ENCODE measurements at places on chromosomes 16 and 17.

DNA sequence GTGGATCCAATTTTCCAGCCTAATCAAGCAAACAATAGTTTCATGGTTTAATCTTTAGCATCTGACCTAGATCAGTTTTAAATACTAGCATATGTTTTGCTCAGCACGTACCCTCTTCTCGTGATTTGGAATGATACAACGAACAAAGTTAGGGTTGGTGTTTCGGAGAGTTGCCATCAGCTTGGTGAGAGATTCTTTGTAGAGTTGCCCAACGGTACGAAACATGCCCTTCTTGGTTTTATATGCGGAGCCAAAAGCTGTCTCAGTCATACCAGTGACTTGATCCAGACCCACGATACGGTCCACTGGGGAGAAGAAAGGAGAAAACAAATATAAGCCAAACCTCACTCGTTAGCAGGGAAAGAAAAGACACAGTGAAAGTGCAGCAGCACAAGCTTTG, 85.3 kb downstream of the NDEL1 start:
- DNase-seq, result no peak

DNA sequence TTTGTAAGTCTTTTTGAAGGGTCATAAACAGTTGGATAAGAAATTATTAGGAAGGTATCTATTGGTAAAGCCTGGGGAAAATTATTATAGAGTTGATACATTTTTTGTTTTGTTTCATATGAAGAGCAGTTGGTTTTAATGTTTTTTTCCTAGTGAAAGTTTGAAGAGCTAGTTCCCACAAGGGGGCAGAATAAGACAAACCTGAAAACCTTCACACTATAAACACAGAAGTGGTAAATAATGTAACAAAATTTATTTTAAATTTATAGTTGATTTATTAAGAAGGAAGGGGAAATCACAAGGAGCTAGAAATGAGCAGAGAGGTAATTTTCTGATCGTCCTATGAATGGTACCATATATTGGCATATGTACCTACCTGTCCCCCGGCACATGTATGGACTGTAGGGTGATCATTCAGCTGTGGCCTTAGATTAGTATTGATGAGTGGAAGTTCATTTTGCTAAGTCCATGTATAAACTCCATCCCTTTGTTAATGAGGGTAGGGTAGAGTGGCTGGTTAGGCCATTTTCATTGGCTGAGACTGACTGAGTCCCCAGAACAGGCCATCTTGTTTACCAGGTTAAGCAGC, 116.3 kb downstream of the TANC2 start:
- no peak for DNase-seq

- DNase-seq, result peak; percentile 50
Observed at GRCh38 chr16:29784901-29785500, 5.5 kb upstream of the KIF22 start.

DNA sequence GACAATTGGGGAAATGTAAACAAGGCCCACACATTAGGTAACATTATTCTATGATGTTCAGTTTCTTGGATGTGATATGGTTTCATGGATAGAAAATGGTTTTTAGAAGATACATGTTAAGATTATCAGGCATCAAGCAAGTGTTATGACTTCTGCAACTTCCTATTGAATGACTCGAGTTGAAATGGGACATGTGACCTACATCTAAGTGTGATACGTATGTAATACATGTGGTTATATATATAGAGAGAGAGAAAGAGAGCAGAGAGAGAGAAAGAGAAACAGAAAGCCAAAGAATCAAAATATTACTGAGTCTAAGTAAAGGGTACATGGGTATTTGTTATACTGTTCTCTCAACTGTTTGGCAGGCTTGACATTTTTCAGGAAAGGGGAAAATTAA, 1.7 kb downstream of the TMEM170A start:
- no peak for DNase-seq

DNA sequence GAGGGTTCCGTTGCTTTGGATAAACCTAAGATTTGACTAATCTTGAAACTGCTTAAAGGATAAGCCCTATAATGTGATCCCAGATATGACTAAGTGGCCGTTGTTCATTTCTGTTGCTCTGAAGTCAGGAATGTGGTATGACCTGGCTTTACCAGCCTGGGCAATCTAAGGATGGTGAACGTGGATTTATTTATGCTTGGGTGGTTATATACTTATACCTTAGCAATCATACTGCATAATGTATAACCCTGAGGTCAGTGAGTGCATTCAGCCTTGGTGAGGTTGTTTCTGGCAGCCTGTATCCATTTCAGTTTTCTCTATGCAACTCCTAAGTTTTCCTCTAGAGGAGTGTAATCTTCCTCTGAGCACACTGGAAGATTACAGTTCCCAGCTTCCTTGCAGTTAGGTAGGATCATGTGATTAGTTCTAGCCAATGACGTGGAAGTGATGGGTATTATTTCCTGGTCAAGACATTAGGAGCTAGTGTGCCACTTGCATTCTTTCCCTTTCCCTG, 41.9 kb downstream of the FTO start:
- DNase-seq, result no peak

GRCh38 chr17:17840751-17841591, 4.2 kb upstream of the SREBF1 start:
- DNase-seq, result no peak

- no peak for DNase-seq
Observed at GRCh38 chr17:8412089-8412488, 14.5 kb upstream of the RNF222 start.

DNA sequence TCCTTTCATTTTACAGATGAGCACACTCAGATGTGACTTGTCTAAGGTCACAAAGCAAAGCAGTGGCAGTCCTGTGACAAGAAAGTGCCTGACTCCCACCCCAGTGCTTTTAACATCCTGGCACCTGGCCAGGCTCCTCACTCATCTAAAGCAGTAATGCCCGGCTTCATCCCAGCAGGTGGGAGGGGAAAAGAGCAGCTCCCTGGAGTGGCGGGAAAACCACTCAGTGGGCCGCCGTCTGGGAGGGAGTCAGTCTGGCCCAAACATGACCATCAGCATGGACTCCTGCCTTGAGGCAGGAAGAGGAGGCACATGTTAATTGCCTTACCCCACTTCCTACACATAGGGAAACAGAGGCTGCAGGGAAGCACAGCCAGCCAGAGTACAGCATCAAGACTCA, 2.6 kb downstream of the PCGF2 start:
- DNase-seq, result no peak

DNA sequence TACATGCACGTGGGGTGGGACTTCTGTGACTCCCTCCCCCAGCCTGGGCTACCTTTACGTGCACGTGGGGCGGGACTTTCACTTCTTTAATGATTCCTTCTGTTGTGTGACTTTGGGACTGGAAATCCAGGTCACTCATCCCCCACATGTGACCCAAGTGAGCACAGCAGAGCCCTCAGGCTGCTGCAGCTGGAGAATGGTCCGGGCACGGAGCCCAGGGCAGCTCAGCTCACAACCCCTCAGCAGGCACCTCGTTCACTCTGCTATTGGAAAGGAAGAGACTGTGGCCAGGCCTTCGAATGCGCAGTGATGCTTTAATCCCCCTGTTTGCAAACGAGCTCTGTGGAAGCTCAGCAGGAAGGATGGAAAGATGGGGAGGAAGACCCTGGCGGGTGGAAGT, 14.7 kb downstream of the DBNDD1 start:
- DNase-seq, result no peak

GRCh38 chr17:49739641-49740271, 24.2 kb downstream of the FAM117A start:
- DNase-seq, result peak; percentile 77

DNA sequence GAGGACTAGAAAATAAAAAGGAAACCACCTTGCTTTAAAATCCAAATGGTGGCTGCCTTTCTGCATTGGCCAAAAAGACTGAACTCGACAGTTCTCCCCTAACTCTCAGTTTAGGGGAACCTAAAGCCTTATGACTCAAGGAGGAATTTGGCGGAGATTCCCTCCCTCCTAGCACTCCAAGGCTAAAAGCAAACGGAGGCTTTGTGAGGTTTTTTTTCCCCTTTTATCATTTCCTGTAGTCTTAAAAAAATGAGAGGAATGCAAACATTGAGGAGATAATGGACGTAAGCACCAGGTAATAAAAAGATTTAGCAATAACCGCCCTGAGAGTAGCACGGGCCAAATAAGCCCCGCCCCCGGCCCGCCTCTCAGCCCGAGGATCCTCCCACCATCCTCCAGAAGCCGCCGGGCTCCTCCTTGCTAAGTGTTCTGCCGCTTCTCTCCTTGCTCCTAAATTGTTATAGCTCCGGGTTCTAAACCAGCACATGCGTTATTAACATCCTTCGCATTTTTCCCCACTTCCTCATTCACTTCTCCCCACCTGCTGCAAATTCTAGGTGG, 5.8 kb upstream of the KIFC3 start:
- DNase-seq, result no peak

DNA sequence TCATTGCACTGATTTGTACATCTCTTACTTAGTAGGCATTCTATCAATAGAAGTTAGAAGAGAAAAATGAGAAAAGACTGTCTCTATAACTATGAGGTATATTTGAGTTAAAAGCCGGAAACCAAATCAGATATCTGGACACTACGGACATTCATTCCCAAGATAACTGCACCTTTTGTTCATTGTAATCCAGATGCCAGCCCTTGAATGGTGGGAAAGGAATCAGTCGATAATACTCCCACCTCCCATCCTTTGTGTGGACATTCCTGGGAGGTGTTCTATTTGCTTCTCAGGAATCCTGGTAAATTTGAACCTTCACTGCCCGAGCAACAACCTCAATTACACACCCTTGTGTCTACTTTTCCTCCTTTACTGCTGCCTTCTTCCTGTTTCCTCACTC, 225.2 kb downstream of the CHD9NB start:
- no peak for DNase-seq

DNA sequence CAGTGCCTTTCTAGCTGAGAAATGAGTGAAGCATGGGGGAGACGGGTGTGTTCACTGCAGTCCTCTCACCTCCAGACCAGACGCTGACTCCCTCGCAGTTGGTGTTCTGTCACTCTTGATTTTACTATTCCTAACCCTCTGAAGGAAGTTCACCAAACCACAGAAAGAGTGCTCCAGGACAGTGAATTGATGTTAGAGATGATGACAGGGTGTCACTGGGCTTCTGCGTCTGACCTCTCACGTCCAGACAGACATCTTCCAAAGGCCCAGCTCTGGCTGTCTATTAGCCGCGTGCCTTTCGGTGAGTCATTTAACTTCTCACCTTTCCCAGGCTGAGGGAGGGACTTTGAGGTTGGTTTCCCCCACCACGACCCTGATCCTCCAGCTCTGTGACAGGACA, 8.2 kb downstream of the CRAMP1 start:
- no peak for DNase-seq

DNA sequence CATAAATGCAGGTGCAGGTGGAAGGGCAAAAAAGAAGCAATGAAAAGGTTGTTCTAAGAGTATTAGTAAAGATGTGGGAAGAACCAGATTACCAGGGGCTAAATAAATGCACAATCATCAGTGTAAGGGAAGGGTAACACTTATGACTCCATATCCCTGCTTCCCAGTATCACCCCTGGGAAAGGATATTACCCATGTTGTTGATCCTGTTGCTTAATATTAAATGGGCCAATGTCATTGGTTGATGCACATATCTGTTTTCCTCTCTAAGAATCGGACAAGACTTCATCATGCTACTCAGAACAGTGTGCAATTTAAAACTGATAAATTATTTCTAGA, 34.7 kb upstream of the ABCA6 start:
- DNase-seq, result no peak

DNA sequence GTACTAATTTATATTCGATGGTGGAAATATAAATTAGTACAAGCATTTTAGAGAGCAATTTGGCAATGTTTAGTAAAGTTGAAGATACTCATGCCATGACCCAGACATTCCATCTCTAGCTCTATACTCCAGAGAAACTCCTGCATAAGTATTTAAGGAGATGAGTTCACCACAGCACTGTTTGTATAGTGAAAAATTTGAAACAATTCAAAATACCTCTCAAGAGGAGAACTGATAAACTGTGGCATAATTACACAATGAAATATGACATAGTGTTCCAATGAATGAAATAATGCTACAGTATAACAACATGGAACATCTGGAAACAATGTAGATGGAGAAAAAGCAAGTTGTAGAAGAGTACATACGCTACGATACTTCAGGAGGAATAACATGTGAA, 48.6 kb upstream of the IRX3 start:
- DNase-seq, result no peak

DNA sequence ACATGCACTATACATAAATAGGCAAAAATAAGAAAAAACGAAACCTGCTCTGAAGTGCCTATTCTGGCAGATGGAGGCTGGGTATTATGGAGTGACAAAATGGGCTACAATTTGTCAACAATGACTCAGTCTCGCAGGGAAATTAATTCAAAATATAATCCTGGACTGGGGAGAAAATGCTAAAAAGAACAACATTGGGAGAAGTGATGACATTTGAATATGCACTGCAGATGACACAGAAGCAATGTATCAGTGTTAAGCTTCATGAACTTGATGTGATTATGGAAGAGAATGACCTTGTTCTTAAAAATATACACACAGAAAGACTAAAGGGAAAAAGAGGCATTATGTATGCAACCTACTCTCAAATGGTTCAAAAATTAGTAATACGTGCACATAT, 74.8 kb upstream of the PSMD7 start:
- DNase-seq, result no peak

DNA sequence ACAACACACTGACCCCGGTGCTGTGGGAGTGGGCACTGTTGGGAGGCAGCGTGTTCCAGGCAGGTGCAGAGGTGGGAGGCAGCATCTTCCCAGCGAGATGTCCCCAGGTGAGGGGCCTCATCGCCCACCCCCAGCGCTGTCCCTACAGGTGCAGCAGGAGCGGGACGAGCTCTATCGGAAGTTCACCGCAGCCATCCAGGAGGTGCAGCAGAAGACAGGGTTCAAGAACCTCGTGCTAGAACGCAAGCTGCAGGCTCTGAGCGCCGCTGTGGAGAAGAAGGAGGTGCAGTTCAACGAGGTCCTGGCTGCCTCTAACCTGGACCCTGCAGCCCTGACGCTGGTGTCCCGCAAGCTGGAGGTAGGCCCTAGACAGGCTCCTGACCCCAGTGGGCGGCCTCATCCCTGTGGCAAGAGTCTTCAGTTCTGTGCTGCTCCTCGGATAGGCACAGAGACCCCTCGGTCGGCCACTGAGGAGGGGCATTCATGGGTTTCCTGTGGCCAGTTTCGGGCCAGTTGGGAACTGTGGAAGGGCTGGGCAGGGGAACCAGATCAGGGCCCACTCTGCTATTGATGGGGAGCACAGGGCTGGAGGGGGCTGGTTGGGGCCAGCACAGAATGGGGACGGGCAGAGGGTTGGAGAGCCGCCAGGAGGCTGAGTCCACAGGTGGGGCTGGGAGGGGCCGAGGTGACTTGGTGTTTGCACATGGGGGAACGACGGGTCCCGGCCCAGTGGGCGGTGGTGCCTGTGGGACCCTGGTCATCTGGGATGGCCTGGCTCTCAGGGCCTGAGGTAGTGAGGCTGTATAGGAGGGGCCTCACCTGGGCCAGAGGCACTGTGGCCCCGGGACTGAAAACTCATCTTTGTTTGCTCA, 21.1 kb upstream of the DBNDD1 start:
- no peak for DNase-seq

All from stimulated activated CD4-positive, alpha-beta T cell treated with anti-CD3 and anti-CD28 coated beads, TNF-alpha, amount 100 ng/mL, for 24 hours (primary cell).